CD4-positive, alpha-beta T cell treated with Interleukin-17A for 4 hours (primary cell): ENCODE measurements at places on chromosomes 7 and 10.

GRCh38 chr10:132632091-132632561 is 94.5 kb downstream of the INPP5A start:
- no peak for DNase-seq

GRCh38 chr7:158284617-158285382 is 302.8 kb downstream of the PTPRN2 start:
- no peak for DNase-seq

GRCh38 chr10:128722947-128723346 is 596.7 kb upstream of the MKI67 start:
- DNase-seq, result no peak

DNA sequence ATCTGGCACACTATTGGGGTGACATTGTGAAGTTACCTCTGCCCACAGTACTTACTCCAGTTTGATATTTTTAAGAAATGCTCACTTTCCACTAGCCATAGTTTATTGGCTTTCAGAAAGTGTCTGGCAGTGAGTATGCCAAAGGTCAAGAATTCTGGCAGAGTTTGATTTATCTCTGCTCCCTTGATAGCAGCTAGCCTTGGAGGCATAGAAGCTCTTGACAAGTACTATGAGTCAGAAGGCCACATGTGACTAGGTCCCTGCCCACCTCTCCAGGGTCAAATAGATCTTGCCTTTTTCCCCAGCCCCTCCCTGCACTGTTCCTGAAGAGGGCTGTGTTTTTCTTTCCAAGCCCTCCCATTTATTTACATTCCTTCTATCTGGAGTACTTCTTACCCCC is 202.2 kb downstream of the AUTS2 start:
- no peak for DNase-seq

DNA sequence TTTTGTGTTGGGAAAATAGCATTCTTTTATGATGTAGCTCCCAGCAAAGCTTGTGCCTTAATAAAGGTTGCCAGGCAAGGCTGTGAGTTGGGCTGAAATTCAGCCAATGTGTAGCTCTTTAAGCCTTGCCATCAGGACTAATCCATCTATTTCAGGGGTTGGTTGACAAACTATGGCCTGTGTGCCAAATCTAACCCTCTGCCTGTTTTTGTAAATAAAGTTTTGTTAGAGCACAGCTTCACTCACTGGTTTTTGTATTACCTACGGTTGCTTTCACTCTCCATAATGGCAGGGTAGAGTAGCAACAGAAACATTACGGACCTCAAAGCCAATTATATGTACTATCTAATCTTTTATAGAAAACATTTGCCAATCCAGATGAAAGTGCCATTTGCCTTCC is 638.1 kb upstream of the POT1 start:
- no peak for DNase-seq

- DNase-seq, result no peak
Observed at GRCh38 chr10:65805511-65805910, 1120.3 kb upstream of the LRRTM3 start.

GRCh38 chr10:98609265-98609664 is 162.5 kb upstream of the HPS1 start:
- no peak for DNase-seq

GRCh38 chr7:110881721-110882120 is 209.2 kb upstream of the LRRN3 start:
- no peak for DNase-seq

- DNase-seq, result no peak
Observed at GRCh38 chr10:34024693-34025425, 690.4 kb upstream of the NRP1 start.

GRCh38 chr7:101255796-101256195 is 10.9 kb upstream of the FIS1 start:
- no peak for DNase-seq

DNA sequence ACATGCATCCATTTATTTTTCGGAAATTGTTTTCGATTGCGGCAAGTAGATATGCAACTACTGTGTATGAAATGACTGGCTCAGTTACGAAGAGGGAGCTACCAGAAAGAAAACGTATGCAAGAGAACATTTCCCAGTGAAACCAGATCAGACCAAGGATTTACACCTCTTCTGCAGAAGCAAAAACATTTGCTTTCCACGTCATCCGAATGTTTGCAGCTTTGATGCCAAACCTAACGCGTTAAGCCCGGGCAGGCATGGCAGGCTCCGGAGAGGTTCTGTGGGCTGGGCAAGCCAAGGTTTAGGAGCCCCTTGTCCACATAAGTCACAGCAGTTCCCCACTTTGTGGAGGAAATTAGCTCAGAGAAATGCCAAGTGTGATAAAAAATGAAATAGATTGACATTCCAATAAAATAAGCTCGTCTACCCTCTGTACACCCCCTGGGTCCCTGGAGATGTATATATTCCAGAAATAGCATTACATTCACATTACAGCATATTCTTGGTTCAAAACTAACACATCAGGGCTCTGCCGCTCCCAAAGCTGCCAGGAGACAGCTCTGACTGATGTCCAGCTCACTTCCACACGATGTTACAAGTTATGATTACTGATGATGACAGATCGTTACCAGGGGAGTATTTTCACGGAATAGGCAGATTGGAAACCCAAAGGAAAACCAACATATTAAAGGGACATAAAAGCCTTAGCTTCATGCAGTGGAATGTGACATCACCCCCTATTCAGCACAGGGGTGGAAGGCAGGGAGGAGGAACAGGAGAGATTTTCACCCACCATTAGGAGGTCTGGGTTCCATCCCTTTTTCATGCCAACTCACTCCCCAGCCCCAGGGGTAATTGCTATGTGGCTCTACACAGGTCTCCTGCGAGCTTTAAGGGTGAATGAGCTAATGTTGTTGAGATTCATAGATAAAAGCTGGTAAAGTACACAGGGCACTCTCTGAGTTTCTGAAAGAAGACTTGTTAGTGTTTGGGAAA is 81.5 kb downstream of the LYZL1 start:
- DNase-seq, result no peak

- DNase-seq, result no peak
Observed at GRCh38 chr10:92045641-92046106, 122.1 kb downstream of the BTAF1 start.

DNA sequence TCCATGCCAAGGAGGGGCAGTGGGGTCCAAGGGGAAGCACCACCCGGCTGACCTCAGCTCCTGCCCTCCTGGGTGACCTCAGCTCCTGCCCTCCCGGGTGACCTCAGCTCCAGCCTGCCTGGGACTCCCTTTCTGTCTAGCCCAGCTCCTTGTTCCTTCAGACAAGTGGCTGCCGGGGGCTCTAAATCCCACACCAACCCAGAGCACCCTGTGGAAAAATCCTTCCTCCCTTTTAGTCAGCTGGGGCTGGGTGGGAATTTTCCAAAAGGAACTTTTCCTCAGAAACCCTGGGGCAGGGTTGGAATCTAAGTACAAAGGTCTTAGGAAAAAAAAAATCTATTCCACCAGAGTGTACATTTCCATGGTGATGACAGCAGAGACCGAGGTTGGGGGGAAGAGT is 36.3 kb downstream of the AKR1B1 start:
- no peak for DNase-seq

DNA sequence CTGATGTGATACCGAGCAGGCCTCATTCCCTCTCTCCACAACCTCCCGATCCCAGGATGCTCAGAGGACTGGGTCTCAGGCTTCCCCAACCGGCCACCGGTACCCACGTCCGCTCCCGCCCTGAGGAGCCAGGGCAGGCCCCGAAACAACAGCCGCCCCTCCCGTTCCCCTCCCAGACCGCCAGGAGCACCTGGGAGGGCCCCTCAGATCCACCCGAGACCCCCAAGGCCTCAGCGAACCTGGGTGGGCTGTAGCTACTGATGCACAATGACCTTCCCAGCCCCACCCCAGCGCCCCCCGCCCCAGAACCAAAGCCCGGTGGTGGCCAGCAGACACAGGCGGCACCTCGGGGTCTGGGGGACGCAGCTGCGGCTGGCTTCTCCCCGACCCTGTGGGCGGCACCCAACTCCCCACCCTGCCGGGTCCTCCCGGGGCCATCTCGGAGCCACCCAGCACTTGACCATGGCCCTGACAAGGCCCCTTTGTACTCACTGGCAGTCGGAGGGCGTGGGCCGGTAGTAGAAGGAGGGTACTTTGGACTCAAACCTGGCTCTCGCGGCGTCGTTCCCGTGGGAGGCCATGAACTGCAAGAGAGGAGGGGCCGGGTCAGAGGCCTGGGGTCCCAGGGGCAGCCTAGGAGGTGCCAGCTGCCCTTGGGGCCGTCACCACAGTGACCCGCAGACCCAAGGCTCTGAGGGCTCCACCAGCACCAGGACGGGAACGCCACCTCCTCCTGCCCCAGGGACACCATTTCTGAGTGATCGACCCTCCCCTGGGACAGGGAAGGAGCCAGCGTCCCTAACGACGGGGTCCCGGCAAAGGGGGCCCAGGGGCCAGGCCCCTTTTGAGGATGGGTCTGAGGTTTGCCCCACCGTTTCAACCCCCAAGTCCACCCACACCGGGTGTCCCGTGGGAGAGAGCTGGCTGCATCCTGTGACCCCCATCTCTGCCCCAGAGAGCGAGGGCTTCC is 28.1 kb downstream of the ADAP1 start:
- no peak for DNase-seq

DNA sequence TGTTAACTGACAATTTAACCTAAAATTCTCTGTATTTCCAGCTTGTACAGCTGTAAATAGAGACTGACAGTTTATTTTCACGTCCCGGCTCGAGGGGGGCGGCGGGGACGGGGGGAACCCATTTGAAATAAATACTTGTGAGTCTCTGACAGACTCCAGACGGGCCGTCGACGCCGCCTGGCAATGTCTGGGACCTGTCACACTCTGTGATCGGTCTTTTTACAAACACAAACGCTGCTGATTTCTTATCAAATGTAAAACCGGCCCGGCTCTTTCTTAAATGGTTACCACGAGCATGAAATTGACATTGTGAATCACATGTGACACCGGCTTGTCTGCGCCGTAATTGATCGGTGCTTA is 57.0 kb downstream of the UNCX start:
- no peak for DNase-seq

DNA sequence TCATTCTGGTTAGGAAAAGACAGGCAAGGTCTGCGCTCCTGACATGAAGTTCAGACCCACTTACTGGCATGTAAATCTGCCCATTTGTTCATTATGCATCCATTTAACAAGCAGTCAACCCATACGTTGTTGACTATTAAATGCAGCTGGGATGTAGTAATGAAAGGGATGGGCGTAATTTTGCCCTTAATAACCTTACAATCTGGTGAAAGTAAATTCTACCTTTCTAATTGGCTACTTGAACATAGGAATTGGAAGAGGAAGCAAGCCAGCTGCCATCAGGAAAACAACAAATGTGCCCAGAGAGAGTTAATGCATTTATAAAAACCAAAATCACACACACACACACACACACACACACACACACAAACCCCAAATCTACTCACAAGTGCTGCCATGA is 170.2 kb upstream of the PITRM1 start:
- no peak for DNase-seq

- no peak for DNase-seq
Observed at GRCh38 chr10:79355420-79356017, 8.2 kb downstream of the PPIF start.

DNA sequence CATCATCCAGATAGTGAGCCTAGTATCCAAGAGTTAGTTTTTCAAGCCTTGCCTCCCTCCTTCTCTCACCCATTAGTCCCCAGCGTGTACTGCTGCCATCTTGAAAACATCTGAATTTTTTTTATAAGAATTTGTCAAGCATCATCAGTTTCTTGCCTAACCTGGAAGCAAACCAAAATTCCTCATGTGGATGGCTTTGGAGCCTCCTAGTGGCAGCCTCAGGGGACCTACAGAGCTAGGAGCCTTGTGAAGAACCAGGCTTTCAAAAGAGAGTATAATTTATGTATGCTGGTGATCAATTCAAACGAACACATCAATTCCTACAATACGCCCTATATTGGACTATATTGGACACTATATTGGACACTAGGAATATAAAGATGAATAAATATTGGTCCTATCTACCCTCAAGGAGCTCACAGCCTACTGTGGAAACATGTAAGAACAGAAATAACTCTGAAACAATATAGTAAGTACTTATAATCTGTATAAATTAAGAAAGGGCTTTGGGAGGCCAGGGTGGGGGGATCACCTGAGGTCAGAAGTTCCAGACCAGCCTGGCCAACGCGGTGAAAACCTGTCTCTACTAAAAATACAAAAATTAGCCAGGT is 63.4 kb downstream of the HPSE2 start:
- DNase-seq, result no peak

DNA sequence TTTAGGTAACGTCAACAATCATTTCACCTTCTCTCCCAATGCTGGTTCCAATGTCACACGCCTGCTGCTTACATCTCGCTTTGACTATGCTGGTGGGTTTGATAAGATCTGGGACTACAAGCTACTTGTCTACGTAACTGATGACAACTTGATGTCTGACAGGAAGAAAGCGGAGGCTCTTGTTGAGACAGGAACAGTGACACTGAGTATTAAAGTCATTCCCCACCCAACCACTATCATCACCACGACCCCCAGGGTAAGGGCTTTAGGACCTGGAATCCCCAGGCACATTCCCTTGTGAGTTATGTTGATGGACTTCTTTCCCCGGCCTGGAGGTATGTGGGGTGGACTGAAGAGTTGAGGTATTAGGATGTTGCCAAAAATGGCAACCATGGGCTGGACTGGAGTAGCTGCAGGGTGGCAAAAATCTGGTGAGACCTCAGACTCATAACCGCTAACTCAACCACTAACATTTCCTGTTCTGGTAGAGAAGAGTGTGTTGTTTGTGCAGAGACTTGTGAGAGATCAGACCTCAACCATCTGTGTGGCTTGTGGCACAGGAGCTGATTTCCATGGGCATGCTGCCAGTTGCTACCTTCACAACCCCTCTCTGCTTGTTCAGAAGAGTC is 59.2 kb downstream of the CDHR3 start:
- DNase-seq, result peak; percentile 89

GRCh38 chr7:149489391-149490024 is 8.1 kb downstream of the ZNF746 start:
- peak; percentile 30 for DNase-seq
